Islet precursor cell (in vitro differentiated cells): ENCODE measurements at places on chromosomes 6 and 20.

DNA sequence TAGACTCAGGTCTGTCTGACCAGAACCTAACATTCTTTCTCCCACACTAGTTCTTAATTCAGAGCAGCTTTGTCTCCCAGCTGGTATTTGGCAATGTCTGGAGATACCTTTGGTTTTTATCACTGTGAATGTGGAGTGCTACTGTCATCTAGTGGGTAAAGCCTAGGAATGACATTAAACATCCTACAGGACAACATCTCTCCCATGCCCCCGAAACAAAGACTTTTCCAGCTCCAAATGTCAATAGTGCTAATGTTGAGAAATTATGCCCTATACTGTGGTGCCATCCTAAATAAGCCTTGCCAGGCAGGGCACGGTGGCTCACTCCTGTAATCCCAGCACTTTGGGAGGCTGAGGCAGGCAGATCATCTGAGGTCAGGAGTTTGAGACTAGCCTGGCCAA lies 4.2 kb upstream of the TTPAL start:
- no peak for DNase-seq

DNA sequence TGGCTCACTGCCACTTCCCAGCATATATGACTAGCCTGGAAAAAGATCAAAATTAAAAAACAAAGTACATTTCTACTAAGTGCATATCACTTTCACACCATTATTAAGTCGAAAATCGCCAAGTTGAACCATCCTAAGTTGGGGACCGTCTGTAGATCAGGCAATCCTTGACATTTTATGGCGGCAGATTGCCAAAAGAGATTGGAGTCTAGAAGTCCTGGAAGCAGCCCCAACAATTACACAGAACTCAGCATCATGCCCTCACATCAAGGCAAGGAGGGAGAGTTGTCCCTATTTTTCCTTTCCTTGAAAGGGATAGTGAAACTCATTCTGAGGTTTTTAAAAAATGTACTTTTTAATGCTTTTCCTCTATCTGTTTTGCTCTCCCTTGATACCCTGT lies 30.7 kb downstream of the SLC22A3 start:
- no peak for DNase-seq

- no peak for DNase-seq
These were observed 56.6 kb upstream of the POU3F2 start for GRCh38 chr6:98777762-98778161.

GRCh38 chr6:85128781-85129180 lies 321.1 kb upstream of the NT5E start:
- no peak for DNase-seq

- DNase-seq: no peak
These were observed 125.9 kb downstream of the TRMT11 start for GRCh38 chr6:126112171-126112632.

DNA sequence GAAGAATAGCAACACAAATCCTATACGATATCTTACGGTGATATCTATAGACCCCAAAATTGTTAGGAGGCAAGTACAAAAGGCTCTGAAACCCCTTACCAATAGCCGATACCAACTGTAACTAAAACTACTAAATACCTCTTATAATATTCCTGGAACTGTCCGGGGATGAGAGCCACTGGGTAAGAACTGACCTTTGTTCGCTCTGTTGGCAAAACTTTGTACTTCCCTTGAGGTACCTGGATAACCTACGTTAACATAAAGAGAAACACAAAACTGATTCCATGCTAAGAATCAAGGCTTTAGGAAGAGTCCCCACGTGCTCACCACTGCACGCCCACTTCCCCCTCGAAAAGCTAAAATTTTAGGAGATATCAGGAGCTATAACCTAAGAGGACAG lies 9.7 kb downstream of the PHF10 start:
- no peak for DNase-seq

DNA sequence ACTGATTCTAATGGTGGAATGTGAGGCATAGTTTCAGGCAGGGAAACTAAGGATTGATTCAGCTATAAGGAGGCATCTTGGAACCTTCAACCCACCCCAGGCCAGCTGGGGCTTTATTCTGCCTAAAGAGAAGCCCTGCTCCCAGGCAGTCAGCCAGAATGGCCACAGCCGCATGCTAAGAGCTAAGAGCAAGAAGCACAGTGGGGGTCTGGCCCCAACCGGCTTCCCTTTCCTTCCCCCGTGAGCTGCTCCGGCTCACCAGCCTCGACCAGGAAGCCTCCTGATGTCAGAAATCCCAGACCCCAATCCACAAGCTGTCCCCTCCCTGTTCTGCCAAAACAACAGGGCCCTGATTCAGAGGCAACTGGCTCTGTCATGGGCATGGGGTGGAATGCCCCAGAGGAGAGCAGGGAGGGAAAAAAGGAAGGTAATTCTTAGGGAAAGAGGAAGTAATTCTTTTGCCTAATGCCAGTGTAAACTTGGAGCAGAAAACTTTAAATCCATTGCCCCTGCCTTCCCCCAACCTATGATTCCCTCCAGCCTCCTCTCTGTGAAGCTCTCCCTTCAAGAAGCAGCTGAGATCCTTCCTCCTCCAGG lies 6.9 kb downstream of the GRM4 start:
- no peak for DNase-seq

GRCh38 chr20:5056801-5057599 lies 55.7 kb upstream of the SLC23A2 start:
- DNase-seq: peak; percentile 84

DNA sequence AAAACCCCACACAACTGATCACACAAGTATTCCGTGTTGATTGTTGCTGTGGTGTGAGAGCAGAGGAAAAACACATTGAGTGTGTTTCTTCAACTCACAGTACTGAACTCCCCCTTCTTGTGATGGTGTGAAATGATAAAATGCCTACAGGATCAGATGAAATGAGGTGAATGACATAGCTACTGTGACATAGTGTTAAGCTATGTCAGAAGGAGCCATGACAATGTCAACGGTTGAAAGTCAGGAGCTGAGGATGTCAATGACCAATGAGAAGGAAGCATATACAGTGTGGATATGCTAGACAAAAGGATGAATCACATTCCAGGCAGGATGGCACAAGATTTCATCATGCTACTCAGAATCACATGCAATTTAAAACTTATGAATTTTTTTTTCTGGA lies 38.8 kb downstream of the WASF1 start:
- no peak for DNase-seq

DNA sequence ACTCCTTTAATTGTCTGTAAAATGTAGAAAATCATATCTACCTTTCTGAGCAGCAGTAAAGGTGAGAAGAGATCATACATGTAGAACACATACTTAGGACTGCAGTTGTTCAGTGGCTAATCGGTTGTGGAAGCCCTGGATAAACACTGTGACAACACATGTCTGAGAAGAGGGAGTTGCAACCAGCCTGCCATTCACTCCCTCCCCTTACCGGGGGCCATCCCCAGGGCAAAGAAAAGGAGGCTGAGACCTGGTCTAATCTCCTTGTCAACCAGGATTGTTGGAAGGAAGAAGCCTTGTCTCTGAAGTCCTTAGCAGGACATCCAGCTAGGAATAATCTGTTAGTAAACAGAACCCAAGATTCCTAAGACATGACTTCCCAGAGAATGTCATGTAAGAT lies 462.5 kb upstream of the AGPAT4 start:
- DNase-seq: no peak

- no peak for DNase-seq
These were observed at the start of gene NOTCH4 for GRCh38 chr6:32223258-32224235. Gene NOTCH4, minus strand, starts transcription at chr6:32224067. Its CDS starts 139 bp downstream, at chr6:32223928.

GRCh38 chr20:63854069-63854765 lies 7.1 kb upstream of the ABHD16B start:
- peak; percentile 56 for DNase-seq

GRCh38 chr6:42354702-42355101 lies 97.0 kb downstream of the TRERF1 start:
- no peak for DNase-seq

DNA sequence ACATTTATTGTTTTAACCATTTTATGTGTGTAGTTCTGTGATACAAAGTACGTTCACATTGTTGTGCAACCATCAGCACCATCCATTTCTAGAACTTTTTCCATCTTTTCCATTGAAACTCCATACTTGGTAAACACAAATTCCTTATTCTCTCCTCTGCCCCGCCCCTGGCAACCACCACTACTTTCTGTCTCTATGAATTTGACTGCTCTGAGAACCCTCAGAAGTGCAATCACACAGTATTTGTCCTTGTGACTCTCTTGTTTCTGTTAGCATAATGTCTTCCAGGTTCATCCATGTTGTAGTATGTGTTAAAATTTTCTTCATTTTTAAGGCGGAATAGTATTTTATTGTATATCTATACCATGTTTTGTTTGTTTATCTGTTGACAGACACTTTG lies 56.9 kb downstream of the DHX35 start:
- no peak for DNase-seq

- DNase-seq: no peak
These were observed 12.1 kb upstream of the EYS start for GRCh38 chr6:65719101-65719500.

DNA sequence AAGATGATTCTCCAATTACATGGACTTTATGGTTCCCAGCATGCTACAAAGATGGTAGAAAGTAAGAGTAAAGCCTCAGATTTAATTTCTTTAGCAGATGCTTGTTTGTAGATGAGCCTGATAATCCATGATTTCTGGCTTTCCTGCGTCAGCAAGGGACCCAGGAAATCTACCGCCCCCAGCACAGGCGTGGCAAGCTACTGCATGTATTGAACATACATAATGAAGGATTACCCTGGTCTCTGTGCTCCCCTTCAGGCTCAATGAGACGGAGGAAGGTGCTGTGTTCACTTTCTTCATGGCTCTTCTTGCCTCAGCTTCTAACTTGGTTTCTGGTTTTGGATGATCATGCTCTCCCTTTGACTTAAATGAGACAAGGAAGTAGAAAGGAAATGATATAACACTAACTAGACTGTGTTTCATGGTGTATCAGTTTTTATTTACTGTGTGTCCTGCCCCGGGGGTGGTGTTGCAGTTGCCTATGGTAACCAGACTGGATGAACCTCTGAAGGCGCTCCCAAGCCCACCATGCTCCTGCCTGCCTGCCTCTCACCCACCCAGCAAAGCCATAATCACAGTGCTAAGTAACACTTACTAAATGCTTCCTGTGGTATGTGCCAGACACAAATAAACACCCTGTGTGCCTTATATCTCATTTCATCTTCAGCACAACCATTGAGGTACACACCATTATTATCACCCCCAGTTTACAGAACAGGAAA lies 17.9 kb downstream of the GCM1 start:
- no peak for DNase-seq

- no peak for DNase-seq
These were observed 15.5 kb downstream of the MYBL2 start for GRCh38 chr20:43682446-43682845.

DNA sequence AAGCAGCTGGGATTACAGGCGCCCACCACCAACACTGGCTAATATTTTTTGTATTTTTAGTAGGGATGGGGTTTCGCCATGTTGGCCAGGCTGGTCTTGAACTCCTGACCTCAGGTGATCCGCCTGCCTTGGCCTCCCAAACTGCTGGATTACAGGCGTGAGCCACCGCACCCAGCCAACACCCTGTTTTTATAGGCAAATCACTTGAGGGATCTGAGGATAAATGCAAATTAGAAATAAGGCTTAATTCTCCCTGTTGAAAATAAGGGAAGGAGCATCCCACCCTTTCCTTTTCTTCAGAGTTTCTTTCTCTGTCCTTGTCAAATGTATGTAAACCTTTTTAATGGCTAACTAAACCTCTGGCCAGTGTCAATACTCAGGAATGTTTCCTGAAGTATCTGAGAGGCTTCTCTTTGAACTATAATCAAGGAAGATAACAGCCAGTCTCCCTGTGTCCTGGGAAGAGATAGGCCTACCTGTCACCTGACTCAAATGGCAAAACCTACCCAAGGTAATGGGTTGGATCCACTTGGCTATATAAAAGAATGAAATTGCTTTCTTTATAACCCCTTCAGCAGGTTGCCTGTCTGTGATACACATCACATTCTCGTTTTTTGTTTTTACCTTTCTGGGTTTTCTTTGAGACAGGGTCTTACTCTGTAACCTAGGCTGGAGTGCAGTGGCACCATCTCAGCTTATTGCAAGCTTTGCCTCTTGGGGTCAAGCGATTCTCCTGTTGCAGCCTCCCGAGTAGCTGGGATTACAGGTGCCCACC lies 64.5 kb upstream of the TNFAIP3 start:
- no peak for DNase-seq

DNA sequence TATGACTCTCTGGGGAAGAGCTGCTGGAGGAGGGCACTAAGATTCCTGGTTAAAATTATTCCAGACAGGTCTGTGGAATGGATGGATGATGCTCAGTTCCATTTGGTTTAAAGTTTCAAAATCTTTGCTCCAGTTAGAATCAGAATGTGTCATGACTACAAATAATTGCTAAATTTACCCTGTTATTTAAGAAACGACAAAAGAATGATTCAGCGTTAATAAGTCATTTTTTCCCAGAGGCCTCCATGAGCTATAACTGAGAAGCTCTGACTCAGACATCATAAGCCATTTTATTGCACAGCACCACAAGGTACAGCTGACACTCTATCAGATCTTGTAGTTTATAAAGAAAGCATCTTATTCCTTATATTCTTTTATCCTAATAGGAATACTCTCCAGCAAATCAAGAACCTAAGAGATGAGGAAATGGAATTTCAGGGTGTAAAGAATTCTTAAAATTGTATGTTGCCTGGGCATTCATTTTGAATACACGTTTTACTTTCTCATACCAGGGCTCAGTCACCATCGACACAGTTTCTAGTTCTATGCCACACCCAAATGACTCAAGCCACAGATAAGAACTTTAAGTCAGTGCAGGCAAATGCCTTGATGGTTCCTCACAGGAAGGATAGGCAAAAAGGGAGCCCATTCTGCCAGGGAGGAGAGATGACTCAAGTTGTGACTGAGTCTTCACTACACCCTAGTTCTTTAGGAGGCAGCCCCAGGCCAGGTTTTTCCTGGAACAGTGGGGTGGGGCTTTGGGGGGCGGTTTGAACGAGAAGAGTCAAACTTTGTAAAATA lies 636.0 kb downstream of the MMUT start:
- peak; percentile 79 for DNase-seq

DNA sequence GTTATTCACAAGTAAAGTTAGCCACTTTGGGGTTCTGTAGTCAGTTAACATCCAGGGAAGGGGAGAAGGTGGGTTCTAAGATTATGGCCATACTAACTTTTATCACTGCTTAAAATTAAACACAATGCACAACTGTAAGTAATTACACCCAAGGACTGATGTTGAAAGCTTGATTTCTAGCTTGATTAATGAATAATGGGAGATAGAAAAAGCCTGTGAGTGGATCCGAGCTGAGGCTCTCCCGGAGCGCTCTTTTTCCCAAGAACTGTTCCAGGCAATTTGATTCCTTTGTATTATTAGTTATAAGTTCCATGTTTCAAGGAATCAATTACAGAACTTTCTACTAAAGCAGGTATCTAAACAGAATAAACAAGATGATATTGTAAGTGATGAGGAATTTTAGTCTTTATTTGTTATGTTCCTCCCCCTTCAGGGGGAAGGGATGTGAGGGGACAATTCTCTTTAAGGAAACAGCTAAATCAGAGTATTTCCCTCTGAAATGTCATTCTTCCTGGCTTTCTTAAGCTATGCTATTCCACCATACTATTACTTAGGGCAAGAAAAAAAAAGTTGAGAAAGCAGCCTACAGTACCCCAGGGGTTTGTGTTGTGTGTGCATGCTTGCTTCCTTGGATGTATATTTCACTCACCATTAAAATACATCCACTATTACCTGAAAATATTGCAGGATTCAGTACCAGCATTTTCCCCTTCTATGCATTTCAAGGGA lies 3.8 kb downstream of the TSHZ2 start:
- DNase-seq: no peak

GRCh38 chr6:11917951-11918738 lies 94.0 kb upstream of the HIVEP1 start:
- peak; percentile 60 for DNase-seq

- no peak for DNase-seq
These were observed 94.0 kb upstream of the RALGAPA2 start for GRCh38 chr20:20806121-20807095.

- DNase-seq: no peak
These were observed 227.0 kb upstream of the MARCKS start for GRCh38 chr6:113629975-113630737.
